Vagina (tissue), 2 donors: ENCODE measurements at places on chromosomes 4 and X.

GRCh38 chrX:37786624-37787422 lies 7.0 kb downstream of the CYBB start:
- H3K4me3 ChIP-seq: no peak overlapping the region
- no peaks in the 10 kb centered on the region for H3K27me3 ChIP-seq
- peaks cover 9% of the 10 kb centered on the region for H3K4me1 ChIP-seq
- no peak for DNase-seq

DNA sequence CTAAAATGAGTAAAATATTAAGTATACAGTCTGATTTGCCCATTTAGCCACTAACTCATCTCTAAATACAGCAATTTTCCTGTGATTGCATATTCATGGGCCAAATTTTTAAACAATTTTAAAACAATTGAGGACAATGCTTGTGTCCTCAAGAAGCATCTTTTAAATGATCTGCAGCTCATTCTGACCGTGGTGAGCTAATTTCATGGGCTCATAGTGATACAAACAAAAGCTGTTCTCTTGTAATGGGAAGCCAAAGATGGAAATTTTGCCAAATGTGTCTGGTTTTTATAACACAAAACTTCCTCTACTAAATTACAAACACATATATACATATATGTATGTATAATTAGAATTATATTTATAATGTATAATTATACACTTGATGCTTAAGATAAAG lies 39.7 kb downstream of the HMGB2 start:
- no peak overlapping the region for H3K27ac ChIP-seq
- no peak overlapping the region for H3K4me3 ChIP-seq
- no peaks in the 10 kb centered on the region for H3K36me3 ChIP-seq
- H3K4me1 ChIP-seq: no peaks in the 10 kb centered on the region

DNA sequence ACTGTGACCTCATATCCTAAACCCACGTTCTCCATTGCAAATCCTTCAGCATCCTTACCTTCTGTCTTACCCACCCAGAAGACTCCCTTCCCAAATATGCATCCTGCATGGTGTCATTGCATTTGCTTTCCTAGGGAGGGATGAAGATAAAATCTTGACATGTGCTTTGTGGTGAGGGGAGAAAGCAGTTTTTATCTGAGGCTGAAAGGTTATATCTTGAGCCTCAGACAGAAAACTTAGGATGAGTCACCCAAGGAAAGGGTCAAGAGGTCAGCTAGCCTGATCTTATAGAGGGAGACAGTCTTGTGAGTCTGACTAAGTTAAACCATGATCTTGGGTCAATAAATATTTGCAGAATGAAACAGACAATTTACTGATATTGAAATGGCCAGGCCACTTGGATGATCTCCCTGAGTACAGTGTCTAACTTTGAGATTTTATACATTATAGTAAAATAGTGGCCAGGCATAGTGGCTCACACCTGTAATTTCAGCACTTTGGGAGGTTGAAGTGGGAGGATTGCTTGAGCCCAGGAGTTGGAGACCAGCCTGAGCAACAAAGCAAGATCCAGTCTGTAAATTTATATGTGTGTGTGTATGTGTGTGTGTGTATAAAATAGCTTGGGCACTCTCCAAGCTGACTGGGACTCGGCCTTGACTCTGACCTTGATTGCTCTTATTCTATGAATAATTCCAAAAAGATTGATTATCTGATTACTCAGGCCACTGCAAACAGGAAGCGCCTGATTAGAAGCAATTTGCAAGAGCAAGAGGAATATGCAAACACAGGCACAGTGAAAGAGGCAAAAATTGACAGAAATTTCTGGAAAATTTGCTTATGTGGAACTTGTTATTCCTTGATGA lies 15.4 kb upstream of the FAM9C start:
- no peaks in the 10 kb centered on the region for H3K27me3 ChIP-seq
- no peak overlapping the region for H3K4me3 ChIP-seq
- DNase-seq: no peak
- H3K27ac ChIP-seq: no peak overlapping the region
- H3K36me3 ChIP-seq: no peaks in the 10 kb centered on the region
- H3K4me1 ChIP-seq: no peaks in the 10 kb centered on the region

DNA sequence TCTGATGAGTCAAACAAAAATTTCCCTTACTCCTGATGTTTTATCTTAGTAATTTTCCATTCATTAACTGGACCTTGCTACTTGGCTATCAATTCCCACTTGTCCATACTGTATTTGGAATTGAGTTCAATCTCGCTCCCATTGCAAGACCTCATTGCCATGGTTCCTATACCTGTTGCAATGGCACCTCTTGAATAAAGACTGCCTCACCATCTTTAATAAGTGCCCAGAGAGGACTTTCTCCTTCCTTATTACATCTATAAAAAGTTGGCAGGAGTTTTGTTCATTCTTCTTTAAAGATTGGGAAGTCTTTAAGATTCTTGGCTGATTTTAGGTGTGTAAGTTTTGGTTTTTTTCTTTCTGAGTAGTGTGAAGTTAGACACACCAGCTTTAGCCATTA lies 397.4 kb downstream of the SPOCK3 start:
- H3K4me3 ChIP-seq: no peak overlapping the region
- H3K27me3 ChIP-seq: no peaks in the 10 kb centered on the region
- no peak for DNase-seq
- no peak overlapping the region for H3K27ac ChIP-seq
- H3K36me3 ChIP-seq: no peaks in the 10 kb centered on the region

DNA sequence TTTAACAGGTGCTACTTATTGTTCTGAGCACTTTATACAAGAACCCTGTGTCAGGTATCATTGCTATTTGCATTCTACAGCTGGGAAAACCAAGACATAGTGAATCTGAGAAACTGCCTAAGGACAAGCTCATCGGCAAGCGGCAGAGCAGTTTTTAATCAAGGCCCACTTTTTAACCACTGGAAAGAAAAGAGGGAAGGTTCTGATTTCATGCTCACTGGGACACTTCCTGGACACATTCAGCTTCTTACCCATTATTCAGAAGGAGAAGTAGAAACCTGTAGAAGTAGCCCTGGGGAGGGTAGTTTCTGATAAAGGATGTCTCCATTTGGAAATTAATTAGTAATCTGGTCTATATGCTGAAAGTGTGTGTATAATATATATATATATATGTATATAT lies 2.5 kb upstream of the LNX1 start:
- H3K4me3 ChIP-seq: no peak overlapping the region
- no peak for DNase-seq
- H3K4me1 ChIP-seq: peaks cover 10% of the 10 kb centered on the region
- no peaks in the 10 kb centered on the region for H3K27me3 ChIP-seq
- H3K27ac ChIP-seq: no peak overlapping the region

DNA sequence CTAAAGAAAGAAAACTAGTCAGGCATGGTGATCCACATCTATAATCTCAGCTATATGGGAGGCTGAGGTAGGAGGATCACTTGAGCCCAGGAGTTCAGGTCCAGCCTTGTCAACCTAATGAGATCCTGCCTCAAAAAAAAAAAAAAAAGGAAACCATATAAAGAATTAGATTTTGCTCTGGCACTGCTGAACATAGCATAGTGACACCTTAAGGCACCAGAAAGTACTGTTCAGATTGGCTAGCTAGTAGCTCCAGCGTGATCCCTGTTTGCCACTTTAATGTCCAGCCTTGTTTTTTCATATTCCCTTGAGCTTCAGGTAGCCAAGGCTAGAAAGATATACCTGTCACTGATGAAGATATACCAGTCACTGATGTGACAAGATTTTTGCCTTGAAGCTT lies 34.1 kb downstream of the EXOC1 start:
- no peak for DNase-seq
- H3K27me3 ChIP-seq: no peaks in the 10 kb centered on the region
- H3K36me3 ChIP-seq: no peaks in the 10 kb centered on the region
- H3K4me1 ChIP-seq: no peaks in the 10 kb centered on the region
- no peak overlapping the region for H3K27ac ChIP-seq

GRCh38 chrX:133258481-133258880 lies 40.3 kb upstream of the TFDP3 start:
- H3K4me3 ChIP-seq: no peak overlapping the region
- no peaks in the 10 kb centered on the region for H3K4me1 ChIP-seq
- no peak for DNase-seq
- H3K27me3 ChIP-seq: no peaks in the 10 kb centered on the region

DNA sequence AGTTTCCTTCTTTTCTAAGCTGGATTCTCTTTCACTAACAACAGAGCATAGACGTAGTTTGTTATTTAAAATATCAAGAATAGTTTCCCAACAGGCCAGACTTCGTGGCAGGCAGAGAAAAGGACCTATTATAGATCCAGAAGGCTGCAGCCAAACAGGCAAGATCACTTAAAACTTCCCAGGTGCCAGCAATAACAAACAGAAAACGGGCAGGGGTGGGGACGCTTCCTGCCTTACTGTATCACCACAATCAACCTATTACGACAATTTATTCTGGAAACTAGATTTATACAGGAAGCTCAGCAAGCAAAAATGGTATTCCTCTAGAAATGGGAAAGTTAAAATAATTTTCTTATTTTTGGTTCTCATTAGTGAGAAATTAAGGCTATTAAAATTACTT lies 22.1 kb downstream of the RWDD4 start:
- no peak overlapping the region for H3K27ac ChIP-seq
- peaks cover 8% of the 10 kb centered on the region for H3K36me3 ChIP-seq
- H3K27me3 ChIP-seq: no peaks in the 10 kb centered on the region
- DNase-seq: peak; percentile 44

GRCh38 chrX:54181202-54181953 lies 1.7 kb downstream of the FAM120C start:
- no peaks in the 10 kb centered on the region for H3K36me3 ChIP-seq
- peaks cover 32% of the 10 kb centered on the region for H3K4me1 ChIP-seq
- H3K27ac ChIP-seq: no peak overlapping the region
- DNase-seq: no peak

- H3K4me1 ChIP-seq: no peaks in the 10 kb centered on the region
- H3K27ac ChIP-seq: no peak overlapping the region
- H3K4me3 ChIP-seq: no peak overlapping the region
- H3K27me3 ChIP-seq: no peaks in the 10 kb centered on the region
- H3K36me3 ChIP-seq: no peaks in the 10 kb centered on the region
Observed at GRCh38 chr4:188779581-188779980, 640.3 kb downstream of the TRIML1 start.
